Sciatic nerve (tissue), 2 donors: ENCODE measurements at places on chromosomes 4 and X.

- no peak for DNase-seq
Measured at GRCh38 chr4:182969651-182970279, 52.6 kb upstream of the DCTD start.

DNA sequence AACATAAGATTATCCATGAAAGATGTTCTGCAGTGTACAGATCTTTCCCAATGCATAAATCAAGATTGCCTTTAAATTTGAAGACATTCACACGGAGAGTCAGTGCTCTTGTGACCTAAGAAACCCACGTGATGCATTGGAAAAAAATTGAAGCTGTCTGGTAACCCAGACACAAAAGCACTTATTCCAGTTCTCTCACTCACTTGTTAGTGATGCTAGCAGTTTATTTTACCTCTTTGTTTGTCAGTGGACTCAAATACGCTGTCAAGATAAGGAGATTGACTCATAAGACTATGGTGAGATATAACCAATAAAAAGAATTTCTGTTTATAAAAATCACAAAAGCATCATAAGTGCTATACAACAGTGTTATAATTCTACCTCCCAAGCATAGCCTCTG is 245.8 kb upstream of the SMIM31 start:
- no peak for DNase-seq

- no peak for DNase-seq
Measured at GRCh38 chrX:121921258-121921657, 873.8 kb downstream of the GLUD2 start.

DNA sequence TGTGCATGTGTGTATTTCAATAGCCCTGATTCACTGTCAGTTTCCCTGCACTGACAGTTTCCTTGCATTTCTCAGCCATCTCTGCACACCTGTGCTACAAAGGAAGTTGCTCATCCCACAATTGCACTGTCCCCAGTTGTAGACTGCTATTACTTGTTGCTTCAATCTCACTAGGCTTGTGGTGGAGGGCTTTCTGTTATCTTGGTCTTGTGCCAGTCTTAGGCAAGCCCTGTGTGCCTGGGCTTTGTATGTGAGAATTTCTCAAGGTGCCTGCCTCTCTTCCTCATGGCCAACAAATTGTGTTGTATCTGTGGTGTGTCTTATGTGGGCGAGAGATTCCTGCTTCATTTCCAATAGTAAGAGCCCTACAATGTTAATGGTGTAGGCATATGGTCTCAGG is 467.4 kb downstream of the GRIA2 start:
- DNase-seq, result no peak

DNA sequence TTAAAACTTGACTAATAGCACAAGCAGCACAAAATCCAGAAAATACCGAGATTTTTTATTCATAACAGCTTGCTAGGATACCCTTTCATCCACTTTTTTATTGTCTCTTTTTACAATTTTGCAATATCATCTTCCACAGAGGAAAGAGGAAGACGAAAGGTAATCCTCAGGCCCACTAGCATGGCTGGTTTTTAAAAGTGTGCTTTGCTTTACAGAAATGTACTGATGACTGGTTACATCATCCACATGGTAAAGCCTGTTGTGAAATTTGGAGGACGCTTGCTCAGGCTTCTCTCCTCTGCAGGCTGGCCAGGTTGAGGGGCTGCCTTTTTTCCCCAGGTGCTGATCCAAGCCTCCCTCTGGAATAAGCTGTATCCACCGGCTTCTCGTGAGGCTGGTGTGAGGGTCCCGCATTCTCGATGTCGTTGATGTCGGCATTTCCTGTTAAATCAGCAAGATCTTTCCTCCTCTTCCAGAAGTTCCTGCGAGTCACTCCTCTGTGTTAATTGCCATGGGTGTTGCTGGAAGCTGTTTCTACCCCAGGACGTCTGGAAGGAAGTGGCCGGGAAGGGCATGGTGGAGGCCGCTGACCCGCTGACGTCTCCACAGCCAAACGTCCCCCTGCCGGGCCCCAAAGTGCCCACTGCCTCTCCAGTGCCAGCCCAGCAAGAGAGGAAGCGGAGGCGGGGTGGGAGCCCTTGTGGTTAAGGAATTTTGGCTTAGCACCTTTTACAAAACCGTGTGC is 5.8 kb upstream of the DGKQ start:
- no peak for DNase-seq
